Stimulated activated naive CD8-positive, alpha-beta T cell treated with anti-CD3 and anti-CD28 coated beads, Interleukin-15, amount 100 ng/mL, for 72 hours (primary cell): ENCODE measurements at places on chromosomes 11 and 22.
A peak's percentile ranks its signal among the peaks of the same experiment; 100 is the strongest.

GRCh38 chr11:133947321-133947756, 9.4 kb downstream of the IGSF9B start:
- DNase-seq: peak; percentile 82

GRCh38 chr11:259413-259812, 18.8 kb upstream of the NLRP6 start:
- DNase-seq: no peak

DNA sequence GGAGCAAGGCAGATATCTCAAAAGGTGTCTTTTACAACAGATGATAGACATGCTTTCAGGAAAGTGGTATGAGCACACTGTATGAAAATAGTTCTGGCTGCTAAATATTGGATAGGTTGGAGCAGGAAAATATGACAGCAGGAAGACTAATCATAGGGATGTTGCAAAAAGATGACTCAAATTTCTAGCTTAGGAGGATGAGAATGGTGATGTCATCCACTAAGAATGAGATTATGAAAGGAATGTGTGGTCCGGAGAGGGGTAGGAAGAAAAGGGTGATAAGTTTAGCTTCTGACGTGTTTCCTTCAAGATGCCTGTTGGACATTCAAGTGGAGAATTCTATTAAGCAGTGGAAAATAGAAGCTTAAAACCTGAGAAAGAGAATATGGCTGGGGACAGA, 46.4 kb downstream of the RCN1 start:
- no peak for DNase-seq

DNA sequence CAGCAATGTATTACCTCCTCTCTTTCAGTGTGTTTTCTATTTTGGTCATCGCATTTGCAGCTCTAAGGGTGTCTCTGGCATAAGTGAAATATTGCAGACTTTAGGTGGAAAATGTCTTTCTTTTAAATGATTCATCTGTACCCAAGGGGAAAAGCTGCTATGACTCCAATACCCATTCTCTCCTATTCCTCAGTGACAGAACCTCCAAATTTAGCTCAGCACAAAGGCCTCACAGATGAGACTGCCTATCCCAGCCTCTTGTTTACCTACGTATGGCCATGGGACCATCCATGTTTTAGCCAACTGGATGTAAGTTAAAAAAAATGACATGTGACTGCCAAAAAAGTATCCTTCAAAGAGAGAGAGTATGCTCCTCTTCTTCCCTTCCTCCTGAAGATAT, 7.9 kb downstream of the MTMR2 start:
- DNase-seq: no peak

GRCh38 chr22:17888855-17889254, 114.6 kb upstream of the BID start:
- no peak for DNase-seq

GRCh38 chr11:22938691-22939090, 78.4 kb upstream of the CCDC179 start:
- DNase-seq: no peak

DNA sequence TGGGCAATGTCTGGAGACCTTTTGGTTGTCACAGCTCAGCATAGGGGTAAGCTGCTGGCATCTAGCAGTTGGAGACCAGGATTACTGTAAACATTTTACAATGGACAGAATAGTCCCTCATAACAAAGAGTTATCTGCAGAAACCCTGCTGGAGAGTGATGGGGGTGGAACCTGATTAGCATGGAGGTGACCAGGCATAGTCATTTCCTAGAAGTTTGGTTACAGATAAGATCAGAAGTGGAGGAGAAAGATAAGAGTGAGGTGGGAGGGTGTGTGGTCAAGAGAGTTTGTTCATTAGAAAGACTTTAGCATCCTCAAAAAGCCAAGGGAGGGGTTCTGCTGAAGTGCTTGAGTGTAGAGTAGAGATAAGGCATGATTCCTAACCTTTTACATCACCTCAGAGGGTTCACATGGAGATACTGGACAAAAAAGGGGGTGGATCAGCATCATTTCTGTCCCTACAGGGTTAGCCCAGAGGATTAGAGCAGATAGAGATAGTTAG, 38.8 kb downstream of the PRDM11 start:
- DNase-seq: no peak

DNA sequence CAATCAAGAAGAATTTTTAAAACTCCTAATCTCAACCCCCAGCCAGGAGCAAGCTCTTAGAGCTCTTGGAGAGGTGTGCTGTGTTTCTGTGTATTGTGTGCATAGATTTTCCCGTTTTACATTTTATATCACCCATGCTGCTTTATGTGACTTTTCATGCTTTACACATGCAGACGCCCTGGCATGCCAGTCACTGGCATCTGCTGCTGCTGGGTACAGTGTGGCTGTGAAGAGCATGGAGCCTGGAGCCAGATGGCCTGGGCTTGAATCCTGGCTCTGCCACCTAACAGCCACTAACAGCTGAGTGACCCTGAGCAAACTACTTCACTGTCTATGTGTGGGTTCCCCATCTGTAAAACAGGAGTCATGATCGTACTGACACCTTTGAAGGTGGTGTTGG, 23.1 kb downstream of the POLR3H start:
- no peak for DNase-seq

GRCh38 chr22:29259253-29259899, 8.4 kb downstream of the RHBDD3 start:
- no peak for DNase-seq

DNA sequence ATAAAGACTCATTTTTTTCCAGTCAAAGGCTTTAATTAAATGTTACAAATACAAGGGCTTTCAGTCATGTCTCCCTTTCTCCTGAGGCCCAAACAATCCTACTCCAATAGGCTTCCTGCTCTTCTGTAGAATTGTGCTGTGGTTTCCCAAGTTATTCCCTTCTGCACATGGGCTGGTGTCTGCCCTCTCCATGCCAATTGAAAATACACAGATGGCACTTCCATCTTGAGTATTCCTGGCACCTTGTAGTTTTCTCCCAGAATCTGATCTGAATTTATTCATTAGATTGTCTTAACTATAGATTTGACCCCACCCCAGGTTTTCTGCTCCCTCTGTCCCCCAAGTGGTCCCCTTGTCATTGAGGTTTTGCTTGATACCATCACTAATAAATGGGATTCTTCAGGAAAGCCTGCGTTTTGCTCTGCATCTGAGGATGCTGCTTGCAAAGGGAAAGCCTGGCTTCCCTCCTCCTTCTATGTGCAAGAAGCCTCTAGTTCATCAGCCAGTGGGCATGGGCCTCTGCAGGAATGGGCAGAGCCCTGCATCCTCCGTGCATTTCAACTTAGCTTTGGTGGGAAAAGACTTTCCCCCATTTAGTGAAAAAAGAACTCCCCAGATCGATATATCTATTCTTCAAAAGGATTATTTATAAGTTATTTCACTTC, 926.7 kb downstream of the NTM start:
- DNase-seq: no peak
